Stimulated activated CD8-positive, alpha-beta memory T cell treated with anti-CD3 and anti-CD28 coated beads, Interleukin-4, amount 100 ng/mL, for 48 hours (primary cell): ENCODE measurements at places on chromosomes 7 and 10.
A peak's percentile ranks its signal among the peaks of the same experiment; 100 is the strongest.

DNA sequence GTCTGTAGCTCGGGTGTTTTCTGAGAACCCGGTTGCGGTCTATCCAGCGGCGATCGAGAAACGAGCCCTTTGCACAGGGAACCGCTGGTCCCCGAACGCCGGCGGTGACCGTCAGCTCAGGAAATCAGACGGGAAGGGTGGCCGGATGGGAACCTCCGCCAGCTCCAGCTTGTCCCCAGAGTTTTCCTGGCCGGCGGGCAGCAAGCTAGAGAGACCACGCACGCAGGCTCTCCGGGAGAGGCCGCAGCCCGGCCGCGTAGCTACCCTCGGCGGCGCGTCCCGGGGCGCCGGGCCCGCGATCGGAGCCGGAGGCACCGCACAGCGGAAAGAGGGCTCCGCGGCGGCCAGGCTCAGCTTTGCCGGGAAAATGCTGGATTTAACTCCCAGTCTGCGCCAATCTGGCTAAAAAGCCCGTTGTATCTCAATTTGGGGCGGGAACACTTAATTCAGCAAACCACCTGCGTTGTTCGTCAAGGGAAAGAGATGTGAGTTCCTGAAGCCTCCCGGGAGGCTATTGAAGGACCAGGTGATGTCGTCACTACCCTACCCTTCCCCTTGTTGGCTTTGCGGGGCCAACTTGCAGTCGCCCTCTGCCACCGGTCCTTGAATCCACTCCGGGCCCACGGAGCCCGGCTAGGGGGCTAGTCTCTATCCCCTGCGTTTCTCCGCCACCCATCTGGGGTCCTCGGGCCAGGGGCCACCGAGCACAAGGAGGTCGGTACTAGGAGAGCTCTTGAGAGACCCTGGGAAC lies 859 bp upstream of the CH25H start:
- peak; percentile 47 for DNase-seq

DNA sequence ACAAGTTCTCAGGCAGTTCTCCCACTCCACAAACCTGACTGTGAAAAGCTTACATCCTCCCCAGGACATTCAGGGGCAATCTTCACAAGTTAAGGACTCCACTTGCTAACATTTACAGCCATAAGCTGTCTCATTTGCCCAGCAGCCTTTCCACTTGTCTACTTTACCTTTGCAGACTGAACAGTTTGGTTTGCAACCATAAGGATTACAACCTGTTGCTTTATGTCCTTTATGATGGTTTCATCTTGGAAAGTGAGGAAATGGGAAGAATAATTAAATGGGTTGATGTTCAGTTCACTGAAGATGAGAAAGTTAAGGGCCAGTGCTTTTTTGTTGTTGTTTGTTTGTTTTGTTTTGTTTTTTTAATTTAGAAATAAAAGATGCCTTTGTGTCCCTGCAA lies 92.4 kb downstream of the FAM204A start:
- DNase-seq = no peak

GRCh38 chr7:33459340-33459751 lies 330.0 kb downstream of the BBS9 start:
- DNase-seq = no peak

DNA sequence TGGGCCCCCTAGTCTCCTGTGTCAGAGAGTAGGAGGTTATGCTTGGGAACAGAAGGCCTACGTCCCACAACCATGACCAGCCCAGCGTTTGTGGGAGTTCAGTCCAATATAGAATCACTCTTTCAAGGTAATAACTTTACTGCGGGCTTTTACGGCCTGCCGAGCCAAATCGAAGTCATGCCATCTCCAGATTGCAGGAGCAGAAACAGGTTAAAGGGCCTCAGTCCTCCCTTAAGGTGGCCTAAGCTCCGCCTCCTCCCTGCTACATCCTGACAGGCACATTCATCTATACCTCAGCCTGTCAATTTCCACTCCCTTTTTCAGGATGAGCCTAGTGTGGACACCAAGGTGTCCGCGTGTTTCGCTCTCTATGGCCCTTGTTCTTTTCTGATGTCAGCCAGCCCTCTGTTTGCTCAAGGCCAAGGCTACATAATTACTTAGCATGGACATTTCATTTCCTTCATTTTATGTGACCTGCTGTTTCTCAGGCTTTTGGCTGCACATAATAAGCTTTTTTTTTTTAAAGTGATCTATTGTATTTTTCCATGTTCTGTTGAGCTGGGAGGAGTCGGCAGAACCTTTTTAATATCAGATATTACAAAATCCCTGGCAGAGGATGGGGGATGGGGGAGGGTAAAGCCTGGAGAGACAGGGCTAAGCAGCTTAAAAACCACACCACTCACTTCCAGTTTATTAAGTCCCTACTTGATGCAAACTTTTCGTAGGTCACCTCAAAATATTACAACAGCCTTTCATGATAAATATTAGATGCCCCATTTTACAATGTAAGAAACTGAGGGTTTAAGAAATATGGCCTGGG lies 84.6 kb downstream of the CACNB2 start:
- no peak for DNase-seq

- no peak for DNase-seq
Measured at GRCh38 chr7:57505176-57505575, 55.2 kb downstream of the ZNF716 start.

DNA sequence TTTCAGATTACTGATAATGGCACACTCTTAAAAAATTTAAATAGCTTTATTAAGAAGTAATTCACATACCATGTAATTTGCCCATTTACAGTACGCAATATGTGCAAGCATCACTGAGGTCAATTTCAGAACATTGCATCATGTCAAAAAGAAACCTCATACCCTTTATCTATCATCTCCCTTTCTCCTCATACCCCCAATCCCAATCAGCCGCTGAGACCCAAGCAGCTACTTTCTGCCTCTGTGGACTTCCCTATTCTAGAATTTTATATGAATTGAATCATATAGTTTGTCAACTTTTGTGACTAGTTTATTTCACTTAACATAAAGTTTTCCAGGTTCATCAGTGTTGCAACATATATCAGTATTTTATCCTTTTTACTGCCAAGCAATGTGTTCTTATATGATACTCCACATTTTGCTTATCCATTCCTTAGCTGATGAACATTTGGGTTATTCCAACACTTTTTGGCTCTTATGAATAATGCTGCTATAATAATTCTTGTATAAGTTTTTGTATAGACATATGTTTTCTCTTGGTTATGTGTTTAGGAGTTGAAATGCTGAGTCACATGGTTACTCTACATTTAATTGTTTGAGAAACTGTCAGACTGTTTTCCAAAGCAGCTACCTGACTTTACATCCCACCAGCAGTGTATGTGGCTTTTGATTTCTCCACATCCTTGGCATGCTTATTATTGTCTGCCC lies 26.9 kb upstream of the TPK1 start:
- DNase-seq = no peak

- no peak for DNase-seq
Measured at GRCh38 chr7:127632276-127632910, 14.5 kb upstream of the PAX4 start.

DNA sequence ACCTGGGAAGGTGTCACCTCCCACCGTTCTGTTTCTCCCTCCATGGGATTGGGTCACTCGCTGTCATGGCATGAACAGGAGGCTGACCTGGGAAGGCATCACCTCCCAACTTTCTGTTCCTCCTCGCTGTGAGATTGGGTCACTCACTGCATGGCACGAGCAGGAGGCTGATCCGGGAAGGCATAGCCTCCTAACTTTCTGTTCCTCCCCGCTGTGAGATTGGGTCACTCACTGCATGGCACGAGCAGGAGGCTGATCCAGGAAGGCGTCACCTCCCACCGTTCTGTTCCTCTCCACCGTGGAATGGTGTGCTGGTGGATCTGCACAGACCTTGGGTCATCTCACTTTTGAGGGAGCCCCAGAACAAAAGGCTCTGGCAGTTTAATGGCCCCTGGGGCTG lies 239.2 kb upstream of the PRKCQ start:
- DNase-seq = no peak

- DNase-seq = no peak
Measured at GRCh38 chr10:8584666-8585065, 530.2 kb downstream of the GATA3 start.

DNA sequence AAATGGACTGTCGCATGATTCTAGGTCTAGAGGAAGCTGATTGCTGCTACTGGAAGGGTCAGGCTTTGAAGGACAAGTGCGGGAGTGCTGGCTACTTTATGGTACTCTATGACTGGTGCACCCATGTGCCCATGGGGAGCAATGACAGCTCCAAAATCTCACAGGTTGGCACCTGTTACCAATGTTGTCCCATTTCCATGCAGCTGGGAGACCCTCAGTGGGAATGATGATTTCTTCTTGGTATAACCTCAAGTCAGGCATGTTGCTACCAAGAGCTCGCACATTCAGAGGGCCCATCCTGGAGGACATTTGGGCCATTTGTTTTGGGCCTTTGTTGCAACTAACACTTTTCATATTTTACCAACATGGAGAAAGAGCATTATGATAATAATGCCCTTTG lies 174.4 kb downstream of the PRKCQ start:
- DNase-seq = no peak

GRCh38 chr7:121456015-121456414 lies 59.9 kb upstream of the FAM3C start:
- no peak for DNase-seq

DNA sequence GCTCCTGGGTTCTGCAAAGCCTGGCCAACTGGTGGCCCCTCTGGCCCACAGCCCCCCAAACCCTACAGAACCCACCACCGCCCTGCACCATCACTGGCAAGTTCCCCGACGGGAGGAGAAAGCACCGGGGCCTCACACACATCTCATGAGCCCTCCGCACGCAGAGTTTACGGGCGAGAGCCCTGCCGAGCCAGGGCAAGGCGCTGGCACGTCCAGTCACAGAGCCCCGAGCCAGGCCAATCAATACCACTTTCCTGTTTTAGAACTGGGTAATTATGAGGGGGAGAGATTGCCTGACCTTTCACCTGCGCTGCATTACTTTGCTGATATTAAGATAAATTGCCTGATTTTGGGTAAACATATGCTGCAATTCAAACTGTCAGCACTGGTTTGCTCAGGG lies 113.3 kb downstream of the EBF3 start:
- no peak for DNase-seq

DNA sequence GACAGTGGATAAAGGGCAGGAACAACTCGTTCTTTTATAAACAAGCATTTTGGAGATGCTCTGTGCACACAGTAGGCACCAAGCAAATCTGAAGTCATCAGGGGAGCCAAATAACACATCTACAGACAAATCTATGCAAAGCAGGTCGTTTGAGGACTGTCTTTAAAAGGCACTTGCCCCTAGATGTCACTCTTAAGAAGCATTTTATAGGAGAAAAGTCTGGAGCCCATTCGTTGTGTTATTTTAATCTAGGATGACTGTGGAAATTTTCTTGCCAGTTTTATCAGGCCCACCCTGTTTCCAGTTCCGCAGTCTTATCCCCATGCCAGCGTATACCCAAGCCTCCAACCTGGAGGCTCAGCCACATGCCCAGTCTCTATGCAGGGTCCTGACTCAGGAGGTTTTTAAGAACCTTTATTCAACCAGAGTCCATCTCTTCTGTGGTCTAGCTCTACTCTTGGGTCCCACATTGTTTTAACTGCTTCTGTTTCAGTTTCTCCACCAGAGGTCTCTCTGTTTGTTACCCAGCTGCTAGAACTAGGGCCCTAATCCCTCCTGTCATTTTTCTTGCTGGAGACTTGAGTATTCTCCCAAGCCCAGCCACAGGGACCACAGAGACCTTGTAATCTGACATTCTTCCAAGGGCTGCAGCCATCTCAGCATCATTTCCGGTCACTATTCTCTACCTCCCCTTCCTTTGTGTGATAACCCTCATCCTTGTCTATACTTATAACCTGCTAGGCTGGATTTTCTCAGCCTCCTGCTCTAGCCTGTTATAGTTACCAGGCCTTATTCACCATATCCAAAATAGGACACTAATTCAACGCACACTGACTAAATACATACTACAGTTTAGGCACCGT lies 26.7 kb downstream of the PIK3CG start:
- no peak for DNase-seq

DNA sequence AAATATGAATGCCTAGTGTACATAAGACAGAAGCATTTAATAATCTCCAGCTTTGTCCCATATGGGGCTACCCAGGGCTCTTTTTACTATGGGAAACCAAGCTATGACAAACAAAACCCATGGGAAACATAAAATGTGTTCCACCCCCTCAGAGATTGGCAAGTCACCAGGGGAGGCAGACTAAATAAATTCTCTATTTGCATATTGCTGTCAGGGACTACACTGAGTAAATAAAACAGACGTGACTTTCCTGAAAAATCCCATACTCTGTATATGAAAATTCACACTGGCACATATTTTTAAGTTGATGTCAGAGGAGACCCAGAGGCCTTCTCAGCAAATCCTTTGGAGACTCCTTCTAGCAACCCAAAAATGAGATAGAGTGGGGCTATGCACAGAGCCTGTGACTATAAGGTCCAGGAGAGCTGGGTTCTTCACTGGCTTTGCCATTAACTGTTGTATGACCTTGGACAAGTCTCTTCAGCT lies 44.0 kb upstream of the HPSE2 start:
- no peak for DNase-seq

DNA sequence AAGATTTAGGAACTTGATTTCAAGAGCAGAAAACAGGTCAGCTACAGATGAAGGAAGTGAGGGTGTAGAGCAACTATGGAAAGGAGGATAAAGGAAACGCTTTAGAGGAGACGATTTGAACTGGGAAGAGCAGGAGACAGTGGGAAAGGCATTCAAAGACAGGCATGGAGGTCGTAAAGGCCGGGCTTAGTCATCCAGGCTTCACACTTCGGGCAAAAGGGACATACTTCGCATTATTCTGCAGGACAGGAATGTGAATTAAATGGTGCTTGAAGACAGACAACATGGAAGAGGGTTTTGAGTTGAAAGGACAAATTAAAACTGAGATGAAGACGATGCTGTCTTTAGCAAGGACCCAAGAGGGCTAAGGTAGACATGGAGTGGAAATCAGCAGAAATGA lies 8.1 kb downstream of the FAM171A1 start:
- DNase-seq = no peak

- DNase-seq = no peak
Measured at GRCh38 chr7:107911981-107912380, 21.0 kb downstream of the DLD start.

GRCh38 chr10:14787938-14788337 lies 13.2 kb upstream of the FAM107B start:
- no peak for DNase-seq

DNA sequence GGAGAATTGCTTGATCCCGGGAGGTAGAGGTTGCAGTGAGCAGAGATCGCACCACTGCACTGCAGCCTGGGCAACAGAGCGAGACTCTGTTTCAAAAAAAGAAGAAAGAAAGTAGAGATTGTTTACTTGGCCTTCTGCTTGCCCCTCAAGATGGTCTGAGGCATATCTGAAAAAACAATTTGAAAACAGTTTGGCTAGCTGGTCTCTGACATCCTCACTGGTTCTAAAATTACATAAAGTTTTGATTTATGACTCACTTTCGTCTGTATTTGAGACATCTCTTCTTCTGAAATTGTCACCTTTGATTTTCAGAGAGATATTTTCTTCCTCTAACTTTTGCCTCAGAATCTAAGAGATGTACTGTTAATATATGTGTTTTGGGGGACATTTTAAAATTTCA lies 49.6 kb upstream of the HELLS start:
- DNase-seq = no peak
